Trophoblast cell (in vitro differentiated cells and primary cell): ENCODE measurements at places on chromosomes 3 and 15.
A peak's percentile ranks its signal among the peaks of the same experiment; 100 is the strongest.

GRCh38 chr3:154188437-154188836 is 67.2 kb downstream of the ARHGEF26 start:
- no peaks in the 10 kb centered on the region for H3K27me3 ChIP-seq
- no peak overlapping the region for H3K4me3 ChIP-seq
- no peaks in the 10 kb centered on the region for H3K36me3 ChIP-seq
- peaks cover 6% of the 10 kb centered on the region for H3K4me1 ChIP-seq
- DNase-seq, result no peak

GRCh38 chr3:61926923-61927322 is 365.6 kb downstream of the PTPRG start:
- no peaks in the 10 kb centered on the region for H3K36me3 ChIP-seq
- H3K27me3 ChIP-seq, result no peaks in the 10 kb centered on the region
- DNase-seq, result peak; percentile 38
- H3K27ac ChIP-seq, result no peak overlapping the region

- no peak overlapping the region for H3K27ac ChIP-seq
- no peaks in the 10 kb centered on the region for H3K36me3 ChIP-seq
- DNase-seq, result no peak
- H3K4me1 ChIP-seq, result no peaks in the 10 kb centered on the region
- H3K27me3 ChIP-seq, result no peaks in the 10 kb centered on the region
- no peak overlapping the region for H3K4me3 ChIP-seq
These were observed 827.1 kb downstream of the PLOD2 start for GRCh38 chr3:145333931-145334330.

- no peaks in the 10 kb centered on the region for H3K27me3 ChIP-seq
- H3K36me3 ChIP-seq, result no peaks in the 10 kb centered on the region
- DNase-seq, result no peak
- H3K27ac ChIP-seq, result no peak overlapping the region
- H3K4me3 ChIP-seq, result no peak overlapping the region
These were observed 34.8 kb upstream of the EOMES start for GRCh38 chr3:27756877-27757276.

DNA sequence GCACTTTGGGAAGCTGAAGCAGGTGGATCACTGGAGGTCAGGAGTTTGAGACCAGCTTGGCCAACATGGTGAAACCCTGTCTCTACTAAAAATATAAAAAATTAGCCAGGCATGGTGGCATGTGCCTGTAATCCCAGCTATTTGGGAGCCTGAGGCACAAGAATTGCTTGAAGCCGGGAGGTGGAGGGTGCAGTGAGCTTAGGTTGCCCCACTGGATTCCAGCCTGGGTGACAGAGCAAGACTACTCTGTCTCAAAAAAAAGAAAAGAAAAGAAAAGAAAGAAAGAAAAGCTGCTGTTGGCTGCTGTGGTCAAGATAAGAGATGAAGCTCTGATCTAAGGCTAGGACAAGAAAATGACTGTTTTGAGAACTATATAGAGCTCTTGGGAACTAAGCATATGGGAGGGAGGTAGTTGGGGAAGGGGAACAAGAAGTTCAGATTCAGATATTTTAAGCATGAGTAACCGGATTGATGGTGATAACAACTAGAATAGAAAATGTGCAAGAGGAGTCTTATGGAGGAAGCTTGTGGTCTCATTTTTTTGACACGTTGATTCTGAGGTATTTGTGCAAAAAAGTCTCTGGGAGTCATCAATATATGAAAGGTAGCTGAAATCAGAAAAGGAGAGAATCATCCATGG is 25.7 kb downstream of the DNAH12 start:
- peaks cover 2% of the 10 kb centered on the region for H3K4me1 ChIP-seq
- no peak overlapping the region for H3K4me3 ChIP-seq
- peak; percentile 82 for DNase-seq
- H3K27me3 ChIP-seq, result no peaks in the 10 kb centered on the region
- no peak overlapping the region for H3K27ac ChIP-seq

- no peak for DNase-seq
- no peaks in the 10 kb centered on the region for H3K27me3 ChIP-seq
- peaks cover 6% of the 10 kb centered on the region for H3K4me1 ChIP-seq
- H3K4me3 ChIP-seq, result no peak overlapping the region
These were observed 617.7 kb upstream of the NR2F2 start for GRCh38 chr15:95712785-95713184.
